ENCODE measurements at places on chromosomes 13 and 19.

DNA sequence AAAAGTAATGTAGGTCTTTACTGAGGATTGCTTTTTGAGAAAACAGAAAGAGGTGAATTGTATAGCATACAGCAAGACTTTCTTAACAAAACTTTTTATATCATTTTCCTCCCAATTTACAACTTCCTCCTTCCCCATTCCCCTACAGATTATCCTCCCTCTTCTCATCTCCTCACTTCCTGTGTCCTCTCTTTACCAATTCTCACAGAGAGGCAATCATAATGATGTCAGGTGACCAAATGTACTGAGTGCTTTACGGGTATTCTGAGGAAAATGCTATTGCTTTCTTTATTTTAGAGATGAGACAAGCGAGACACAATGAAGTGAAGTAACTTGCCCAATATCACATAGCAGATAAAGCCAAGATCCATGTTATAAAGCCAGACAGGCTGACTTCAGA, 1.7 kb upstream of the MTMR6 start:
- DNase-seq: no peak

GRCh38 chr13:21016487-21016886, 44.9 kb downstream of the LATS2 start:
- DNase-seq: no peak

DNA sequence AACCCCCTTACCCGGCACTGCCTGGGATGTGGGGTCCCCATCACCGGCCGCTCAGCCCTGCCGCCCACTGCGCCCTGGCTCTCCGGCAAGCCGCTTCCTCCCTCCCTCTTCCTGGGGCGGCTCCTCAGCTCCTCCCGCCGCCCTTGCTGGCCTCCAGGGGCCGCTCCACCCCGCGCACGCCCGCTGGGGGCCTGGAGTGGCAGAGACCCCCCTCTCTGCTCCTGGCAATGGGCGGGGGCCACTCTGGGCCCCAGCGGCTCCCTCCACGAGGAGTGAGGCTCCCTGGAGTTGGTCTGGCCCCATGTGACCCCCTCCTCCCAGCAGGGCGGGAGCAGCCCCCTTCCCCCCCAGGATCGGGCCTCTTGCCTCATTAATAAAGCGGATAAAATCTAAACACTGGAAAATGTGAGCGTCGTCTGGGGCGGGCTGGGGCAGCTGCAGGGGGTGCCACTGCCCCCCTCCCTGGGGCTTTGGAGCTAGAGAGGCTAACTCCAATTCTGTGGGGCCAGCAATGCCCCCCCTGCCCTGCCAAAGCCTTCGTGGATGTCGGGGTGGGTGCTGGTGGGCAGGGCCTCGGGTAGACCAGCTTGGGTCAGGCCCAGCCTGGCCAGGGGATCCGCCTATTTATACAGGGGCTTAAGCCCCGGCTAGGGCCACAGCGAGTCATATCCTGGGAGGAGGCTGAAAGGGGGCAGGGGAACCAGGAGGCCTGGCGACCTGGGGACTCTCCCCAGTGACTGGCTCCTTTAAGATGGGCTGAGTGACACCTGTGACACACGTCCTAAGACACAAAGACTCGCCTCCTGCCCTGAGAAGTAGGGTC, at the start of gene PTGER1:
Gene PTGER1 (minus strand): TSS at position 104 of the 823 bp plus-strand sequence. CDS start 1,034 bp downstream, outside the sequence.
- DNase-seq: no peak

DNA sequence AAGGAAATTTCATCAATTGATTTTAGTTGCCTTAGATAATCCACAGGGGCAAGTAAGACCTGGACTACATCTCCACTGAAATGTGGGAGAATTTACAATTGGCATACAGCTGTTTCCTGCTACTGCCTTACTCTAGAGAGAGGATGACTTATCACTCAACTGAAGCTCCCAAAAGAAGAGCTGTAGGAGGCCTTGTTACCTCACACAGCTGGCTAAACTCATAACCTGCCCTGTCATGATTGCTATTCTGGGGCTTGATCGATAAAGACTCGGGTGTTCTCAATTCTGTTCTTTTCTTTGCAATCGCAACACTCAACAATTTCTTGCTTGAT, 1396.4 kb downstream of the EFNB2 start:
- DNase-seq: no peak

- no peak for DNase-seq
These were observed 1587.0 kb upstream of the PRR20A start for GRCh38 chr13:55553701-55554100.

- DNase-seq: no peak
These were observed 78.9 kb downstream of the ANKRD10 start for GRCh38 chr13:110835721-110836604.

DNA sequence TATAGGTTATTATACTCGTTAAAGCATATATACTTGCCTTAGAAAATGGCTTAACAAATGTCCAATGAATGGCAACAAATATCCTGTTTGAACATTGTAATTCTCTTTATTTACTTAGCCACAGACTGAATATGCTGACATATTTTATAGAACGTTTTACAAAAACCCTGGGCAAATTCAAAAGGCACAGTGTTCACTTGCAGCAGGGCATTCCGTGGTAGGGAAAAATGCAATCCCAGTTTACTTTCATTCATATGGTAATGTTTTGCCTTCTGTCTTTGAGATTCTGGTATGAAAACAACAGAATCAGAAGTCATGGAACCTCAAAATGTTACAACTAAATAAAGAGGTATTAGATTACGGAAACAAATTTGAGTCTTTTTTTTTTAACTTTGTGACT, 56.2 kb upstream of the MYCBP2 start:
- DNase-seq: no peak

- DNase-seq: no peak
These were observed 42.0 kb upstream of the IPO5 start for GRCh38 chr13:97911311-97912138.

DNA sequence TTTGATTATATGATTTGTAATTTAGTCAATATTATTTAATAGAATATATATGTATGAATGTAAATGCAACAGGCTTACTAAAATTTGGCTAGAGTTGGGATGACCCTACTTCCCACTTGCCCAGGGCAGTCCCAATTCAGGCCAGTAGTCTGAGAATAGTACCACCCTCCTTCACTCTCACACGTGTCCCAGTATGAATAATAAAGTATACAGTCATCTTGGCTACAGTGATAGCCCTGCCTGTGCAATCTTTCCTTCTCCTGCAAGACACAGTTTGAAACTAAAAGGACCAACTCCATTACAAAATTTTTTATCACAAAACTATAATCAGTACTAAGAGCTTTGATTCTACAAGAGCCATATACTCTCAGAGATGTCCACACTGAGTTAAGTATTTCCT, 76.2 kb downstream of the SACS start:
- DNase-seq: no peak

- DNase-seq: no peak
These were observed 14.9 kb upstream of the LATS2 start for GRCh38 chr13:21076253-21076652.

DNA sequence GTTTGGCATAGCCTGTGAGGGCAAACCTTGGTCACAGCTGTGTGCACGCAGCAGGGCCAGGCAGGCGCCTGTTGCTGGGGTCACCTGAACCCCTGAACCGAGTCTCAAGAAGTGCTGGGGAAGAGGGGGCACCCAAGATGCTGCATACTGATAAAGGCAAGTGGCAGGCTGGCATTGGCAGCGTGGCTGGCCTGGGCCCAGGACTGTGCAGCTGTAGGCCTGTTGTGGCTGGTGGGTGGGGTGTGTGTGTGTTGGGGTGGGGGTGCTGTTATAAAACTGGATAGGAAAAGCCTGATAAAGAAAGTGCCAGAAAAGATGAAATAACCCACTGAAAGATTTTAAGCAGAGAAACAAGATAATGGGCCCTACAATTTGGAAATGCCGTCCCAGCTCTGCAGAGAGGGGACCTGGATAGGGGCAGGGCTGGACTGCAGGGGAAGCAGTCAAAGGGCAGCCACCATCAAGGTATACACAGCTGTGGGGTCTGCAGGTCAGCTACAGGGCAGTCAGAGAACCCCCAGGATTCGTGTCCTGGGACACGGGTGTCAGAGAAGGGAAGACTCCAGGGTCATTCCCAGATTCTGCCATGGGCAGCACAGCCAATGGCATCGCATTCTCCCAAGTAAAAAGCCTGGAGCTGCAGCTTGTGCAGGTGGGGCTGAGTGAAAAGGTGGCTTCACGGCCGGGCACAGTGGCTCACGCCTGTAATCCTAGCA, 33.2 kb downstream of the CILP2 start:
- DNase-seq: no peak

GRCh38 chr13:96850538-96851145, 143.6 kb downstream of the OXGR1 start:
- DNase-seq: no peak

GRCh38 chr13:110379905-110380341, 72.8 kb downstream of the COL4A2 start:
- no peak for DNase-seq

- no peak for DNase-seq
These were observed 15.2 kb upstream of the PIK3R2 start for GRCh38 chr19:18137657-18138339.

DNA sequence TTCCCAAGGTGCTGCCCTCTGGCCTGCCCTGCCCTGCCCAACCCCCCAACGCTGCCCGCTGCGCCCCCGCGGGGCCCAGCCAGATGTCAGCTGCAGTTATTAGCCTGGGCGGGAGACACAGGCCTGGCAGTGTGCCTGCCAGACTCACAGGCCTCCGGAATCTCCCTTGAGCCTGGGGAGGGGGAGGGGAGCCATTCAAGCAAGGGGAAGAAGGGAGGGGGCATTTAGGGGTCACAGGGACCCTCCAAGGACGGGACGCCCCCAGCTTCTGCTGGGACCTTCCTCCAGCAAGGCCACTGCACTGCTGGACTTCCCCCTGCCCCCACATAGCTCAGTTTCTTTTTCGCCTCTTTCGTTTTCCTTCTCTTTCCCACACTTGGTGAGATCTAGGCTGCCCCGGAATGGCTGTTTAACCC, 2.6 kb upstream of the JUNB start:
- no peak for DNase-seq

- no peak for DNase-seq
These were observed 33.0 kb downstream of the OLFM2 start for GRCh38 chr19:9903336-9903735.

GRCh38 chr19:19552798-19553197, 14.7 kb downstream of the CILP2 start:
- DNase-seq: no peak

- no peak for DNase-seq
These were observed 26.0 kb downstream of the RAB20 start for GRCh38 chr13:110535526-110535925.

- DNase-seq: no peak
These were observed 19.6 kb downstream of the USP12 start for GRCh38 chr13:27151798-27152599.

DNA sequence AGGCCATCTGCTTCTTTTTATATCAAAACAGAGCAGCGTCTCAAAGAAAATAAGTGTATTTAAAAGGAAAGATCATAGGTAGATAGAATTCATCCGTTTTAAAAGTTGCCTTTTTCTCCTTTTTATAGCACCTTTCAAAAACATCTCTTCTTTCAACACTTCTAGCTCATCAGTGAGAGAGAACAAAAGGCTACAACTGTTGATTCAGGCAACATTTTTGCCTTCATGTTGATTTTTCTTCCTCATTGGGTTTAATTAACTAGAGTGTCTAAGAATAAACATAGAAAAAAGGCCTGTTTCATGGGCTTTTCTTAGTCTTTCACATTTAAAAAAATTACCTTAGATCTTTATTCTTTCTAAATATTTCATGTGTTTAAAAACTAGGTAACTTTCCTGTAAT, 13.6 kb downstream of the COL4A2 start:
- no peak for DNase-seq

- DNase-seq: no peak
These were observed 61.1 kb downstream of the SACS start for GRCh38 chr13:23372264-23372906.

DNA sequence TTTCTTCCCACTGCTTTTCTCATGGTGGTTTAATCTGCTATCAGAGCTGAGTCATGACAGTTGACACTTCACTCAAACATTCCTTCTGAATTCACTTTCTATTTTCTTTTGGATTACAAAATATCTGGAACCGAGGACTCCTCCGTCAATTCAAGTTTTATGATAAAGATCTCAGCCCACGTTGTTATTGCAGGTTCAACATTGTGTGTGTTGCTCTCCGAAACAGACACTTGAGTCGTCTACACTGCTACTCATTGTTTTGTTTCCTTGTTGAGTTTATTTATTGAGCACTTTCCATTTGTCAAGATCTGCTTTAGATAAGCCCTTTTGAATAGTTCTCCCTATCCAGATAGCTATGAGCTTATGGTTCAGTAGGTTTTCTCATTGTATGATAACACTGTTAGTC, 636.1 kb upstream of the GPC6 start:
- DNase-seq: no peak

DNA sequence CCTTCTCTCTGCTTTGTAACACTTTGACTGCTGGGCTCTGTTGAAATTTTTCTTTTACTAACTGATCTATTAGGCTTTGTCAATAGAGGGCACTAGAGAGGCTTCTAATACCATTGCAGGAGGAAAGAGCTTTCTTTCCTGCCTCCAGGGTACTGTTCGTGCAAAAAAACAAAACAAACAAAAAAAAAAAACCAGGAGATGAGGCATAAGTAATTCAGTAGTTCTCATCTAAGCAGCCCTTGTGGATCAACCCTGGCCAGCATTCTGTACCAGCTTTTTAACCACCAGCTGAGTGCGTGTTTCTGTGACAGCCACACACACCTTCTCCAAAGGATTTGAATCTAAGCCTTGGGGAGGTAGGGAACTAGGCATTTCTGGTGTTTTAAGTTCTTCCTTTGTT, 1707.6 kb upstream of the SLC10A2 start:
- DNase-seq: peak; percentile 24

- no peak for DNase-seq
These were observed 20.6 kb upstream of the USP29 start for GRCh38 chr19:57099199-57099661.

GRCh38 chr19:38133319-38133718, 90.7 kb downstream of the DPF1 start:
- no peak for DNase-seq
